ENCODE measurements at places on chromosomes 2 and 18. TPM values are rescaled to one million over a fixed set of nuclear protein-coding genes. Genes with fewer than 3 reads are reported as not detected.

The RAMP1 gene
- total RNA-seq: 0.77 TPM

The RAB10 gene
- total RNA-seq: 110 TPM

The G6PC2 gene
- not detected for total RNA-seq

The ABCB11 gene
- not detected for total RNA-seq

The BOK gene
- 0.07 TPM for total RNA-seq

The GPR45 gene
- not detected for total RNA-seq

The BCL11A gene
- total RNA-seq: not detected

The RANBP2 gene
- 72.0 TPM for total RNA-seq

Data from activated CD4-positive, alpha-beta memory T cell treated with anti-CD3 and anti-CD28 coated beads for 36 hours (primary cell).